ENCODE measurements at places on chromosomes 13 and 19. TPM values are rescaled to one million over a fixed set of nuclear protein-coding genes. Genes with fewer than 3 reads are reported as not detected.

The TIMM13 gene
- total RNA-seq, result 31.8 TPM

The SAFB gene
- total RNA-seq, result 129 TPM

The ALDH16A1 gene
- total RNA-seq, result 37.4 TPM

The ADPRHL1 gene
- total RNA-seq, result 1.6 TPM

The CEACAM7 gene
- not detected for total RNA-seq

The COX6B2 gene
- total RNA-seq, result 0.14 TPM

The LILRA1 gene
- 0.29 TPM for total RNA-seq

GRCh38 chr13:79593641-79594275, 112.8 kb downstream of the NDFIP2 start:
- no peak for DNase-seq
- no peaks in the 10 kb centered on the region for H3K4me1 ChIP-seq
- no peak overlapping the region for H3K4me3 ChIP-seq
- H3K36me3 ChIP-seq, result no peaks in the 10 kb centered on the region

- no peak overlapping the region for H3K27ac ChIP-seq
- DNase-seq, result no peak
- H3K4me1 ChIP-seq, result no peaks in the 10 kb centered on the region
- H3K4me3 ChIP-seq, result no peak overlapping the region
- H3K27me3 ChIP-seq, result peaks cover 6% of the 10 kb centered on the region
Observed at GRCh38 chr13:111407381-111408131, 87.1 kb downstream of the TEX29 start.

DNA sequence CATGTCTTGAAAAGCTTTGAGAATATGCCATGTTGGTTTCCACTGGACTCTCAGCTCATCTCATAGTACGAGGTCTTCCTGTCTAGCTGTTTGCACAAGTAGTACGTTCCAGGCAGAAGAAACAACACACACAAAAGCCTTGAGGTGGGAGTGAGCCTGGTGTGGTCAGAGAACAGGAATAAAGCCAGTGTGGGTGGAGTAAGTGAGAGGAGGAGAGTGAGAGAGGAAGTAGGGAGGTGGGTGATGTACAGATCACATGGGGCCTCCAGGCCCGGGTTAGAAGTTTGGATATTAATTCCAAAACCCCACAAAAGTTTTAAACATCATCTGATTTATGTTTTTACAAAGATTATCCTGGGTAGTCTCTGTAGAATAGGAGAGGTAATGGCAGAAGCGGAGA, 230.6 kb downstream of the MTUS2 start:
- no peak for DNase-seq
- H3K27me3 ChIP-seq, result no peaks in the 10 kb centered on the region
- no peak overlapping the region for H3K27ac ChIP-seq
- no peak overlapping the region for H3K4me3 ChIP-seq
- H3K4me1 ChIP-seq, result no peaks in the 10 kb centered on the region
- H3K36me3 ChIP-seq, result no peaks in the 10 kb centered on the region

- H3K36me3 ChIP-seq, result no peaks in the 10 kb centered on the region
- DNase-seq, result no peak
- no peak within 1 kb of the TSS for H3K4me3 ChIP-seq
- no peaks in the 10 kb centered on the region for H3K4me1 ChIP-seq
- no peak within 1 kb of the TSS for H3K27ac ChIP-seq
Observed at GRCh38 chr13:45200701-45201232, at the start of gene KCTD4. Gene KCTD4, minus strand, starts transcription at chr13:45201045. Its CDS starts 6,478 bp downstream, at chr13:45194567.

DNA sequence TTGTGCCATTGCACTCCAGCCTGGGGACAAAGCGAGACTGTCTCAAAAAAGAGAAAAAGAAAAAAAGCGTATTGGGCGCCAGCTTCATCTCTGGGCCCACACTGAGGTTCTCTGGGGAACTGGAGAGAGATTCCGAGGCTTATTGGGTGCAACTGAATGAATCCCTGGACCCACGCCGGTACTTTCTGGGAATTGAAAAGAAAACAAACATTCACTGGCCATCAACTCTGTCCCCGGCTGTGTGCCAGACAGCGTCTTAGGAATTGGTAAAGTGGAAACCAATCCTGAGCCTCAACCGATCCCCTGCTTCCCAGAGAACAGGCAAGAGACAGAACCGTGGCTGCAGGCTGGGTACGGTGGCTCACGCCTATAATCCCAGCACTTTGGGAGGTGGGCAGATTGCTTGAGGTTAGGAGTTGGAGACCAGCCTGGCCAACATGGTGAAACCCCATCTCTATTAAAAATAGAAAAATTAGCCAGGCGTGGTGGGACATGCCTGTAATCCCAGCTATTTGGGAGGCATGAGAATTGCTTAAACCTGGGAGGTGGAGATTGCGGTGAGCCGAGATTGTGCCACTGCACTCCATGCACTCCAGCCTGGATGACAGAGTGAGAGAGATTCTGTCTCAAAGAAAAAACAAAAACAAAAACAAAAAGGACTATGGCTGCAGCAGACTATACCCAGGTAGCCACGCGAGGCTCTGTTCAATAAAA, 8.6 kb downstream of the ANO8 start:
- no peak for DNase-seq
- H3K36me3 ChIP-seq, result no peaks in the 10 kb centered on the region
- H3K4me1 ChIP-seq, result no peaks in the 10 kb centered on the region
- no peak overlapping the region for H3K27ac ChIP-seq
- no peak overlapping the region for H3K4me3 ChIP-seq
- H3K27me3 ChIP-seq, result peaks cover 12% of the 10 kb centered on the region

DNA sequence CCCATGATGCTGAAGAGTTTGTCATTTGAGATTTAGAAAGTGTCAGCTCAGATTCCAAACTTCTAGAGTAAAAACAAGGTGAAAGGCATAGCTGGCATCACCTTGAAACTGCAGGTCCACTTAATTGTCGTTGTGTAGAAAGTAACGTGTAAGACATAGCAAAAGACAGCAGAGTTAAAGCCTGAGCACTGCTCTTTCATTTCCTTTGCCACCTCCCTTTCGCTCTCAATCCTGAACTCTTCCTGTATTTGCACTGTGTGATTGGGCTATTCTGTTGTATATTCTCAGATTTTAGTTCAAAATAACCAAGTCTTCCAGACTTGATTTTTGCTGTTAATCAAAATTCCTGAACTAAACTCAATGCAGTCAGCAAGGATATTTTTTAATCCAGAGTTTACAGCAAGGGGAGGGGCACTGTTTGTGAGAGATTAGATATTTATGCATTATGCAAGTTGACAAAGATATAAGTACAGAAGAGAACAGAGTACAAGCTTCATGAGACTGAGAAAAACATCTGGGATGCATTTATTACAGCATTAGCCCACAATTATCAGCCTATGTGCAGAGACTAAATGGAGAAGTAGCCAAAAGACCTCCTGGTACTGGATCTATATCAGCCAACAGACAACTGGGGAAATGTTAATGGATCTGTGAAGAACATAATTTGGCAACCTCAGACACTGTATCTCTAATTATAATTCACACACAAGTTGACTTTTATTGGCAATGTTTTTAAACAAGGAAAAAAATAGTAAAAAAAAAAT, 328.6 kb downstream of the SUCLA2 start:
- no peaks in the 10 kb centered on the region for H3K4me1 ChIP-seq
- H3K27me3 ChIP-seq, result no peaks in the 10 kb centered on the region
- no peak overlapping the region for H3K4me3 ChIP-seq
- H3K36me3 ChIP-seq, result no peaks in the 10 kb centered on the region
- peak overlapping the region; percentile 59 for H3K27ac ChIP-seq
- DNase-seq, result no peak

DNA sequence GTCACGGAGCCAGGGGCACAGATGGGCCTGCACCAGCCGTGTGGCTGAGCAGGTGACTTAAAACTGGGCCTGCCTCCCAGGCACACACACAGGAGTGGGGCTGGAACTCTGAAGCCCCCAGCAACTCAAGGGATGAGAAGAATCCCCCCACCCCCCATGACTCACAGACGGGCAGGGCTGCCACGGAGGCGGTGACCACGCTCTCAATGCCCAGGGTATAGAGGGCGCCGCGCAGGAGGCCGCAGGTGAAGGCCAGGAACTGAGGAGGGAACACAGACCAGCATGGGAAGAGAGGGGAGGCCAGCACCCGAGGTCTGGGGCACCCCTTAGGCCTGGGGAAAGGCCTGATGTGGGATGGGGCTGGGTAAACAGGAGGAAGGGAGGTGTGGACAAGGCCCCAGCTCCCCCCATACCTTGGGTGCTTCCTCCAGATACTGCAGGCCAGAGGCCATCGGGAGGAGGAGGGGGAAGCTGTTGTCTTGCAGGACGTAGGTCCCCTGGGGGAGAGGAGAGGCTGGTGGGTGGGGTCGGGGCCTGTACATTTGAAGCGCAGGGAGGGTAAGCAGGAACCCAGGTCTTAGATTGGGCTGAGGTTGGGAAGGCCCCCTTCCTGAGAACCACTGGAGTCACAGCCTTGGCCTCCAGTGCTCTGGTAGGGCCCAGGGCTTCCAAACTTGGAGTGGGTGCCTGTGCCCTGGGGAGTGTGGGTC, 3.1 kb upstream of the NKPD1 start:
- H3K27me3 ChIP-seq, result no peaks in the 10 kb centered on the region
- DNase-seq, result no peak
- no peaks in the 10 kb centered on the region for H3K36me3 ChIP-seq
- no peak overlapping the region for H3K27ac ChIP-seq
- H3K4me1 ChIP-seq, result no peaks in the 10 kb centered on the region

GRCh38 chr19:17865364-17866311, 5.9 kb downstream of the RPL18A start:
- H3K36me3 ChIP-seq, result no peaks in the 10 kb centered on the region
- H3K4me1 ChIP-seq, result peaks cover 4% of the 10 kb centered on the region
- H3K27ac ChIP-seq, result no peak overlapping the region

GRCh38 chr19:36032251-36033104, at the start of gene CLIP3:
Gene CLIP3, minus strand, starts transcription at chr19:36032873. Its CDS starts 516 bp downstream, at chr19:36032357.
- H3K4me3 ChIP-seq, result peak within 1 kb of the TSS; percentile 85
- DNase-seq, result peak; percentile 81
- no peaks in the 10 kb centered on the region for H3K27me3 ChIP-seq
- no peaks in the 10 kb centered on the region for H3K4me1 ChIP-seq

DNA sequence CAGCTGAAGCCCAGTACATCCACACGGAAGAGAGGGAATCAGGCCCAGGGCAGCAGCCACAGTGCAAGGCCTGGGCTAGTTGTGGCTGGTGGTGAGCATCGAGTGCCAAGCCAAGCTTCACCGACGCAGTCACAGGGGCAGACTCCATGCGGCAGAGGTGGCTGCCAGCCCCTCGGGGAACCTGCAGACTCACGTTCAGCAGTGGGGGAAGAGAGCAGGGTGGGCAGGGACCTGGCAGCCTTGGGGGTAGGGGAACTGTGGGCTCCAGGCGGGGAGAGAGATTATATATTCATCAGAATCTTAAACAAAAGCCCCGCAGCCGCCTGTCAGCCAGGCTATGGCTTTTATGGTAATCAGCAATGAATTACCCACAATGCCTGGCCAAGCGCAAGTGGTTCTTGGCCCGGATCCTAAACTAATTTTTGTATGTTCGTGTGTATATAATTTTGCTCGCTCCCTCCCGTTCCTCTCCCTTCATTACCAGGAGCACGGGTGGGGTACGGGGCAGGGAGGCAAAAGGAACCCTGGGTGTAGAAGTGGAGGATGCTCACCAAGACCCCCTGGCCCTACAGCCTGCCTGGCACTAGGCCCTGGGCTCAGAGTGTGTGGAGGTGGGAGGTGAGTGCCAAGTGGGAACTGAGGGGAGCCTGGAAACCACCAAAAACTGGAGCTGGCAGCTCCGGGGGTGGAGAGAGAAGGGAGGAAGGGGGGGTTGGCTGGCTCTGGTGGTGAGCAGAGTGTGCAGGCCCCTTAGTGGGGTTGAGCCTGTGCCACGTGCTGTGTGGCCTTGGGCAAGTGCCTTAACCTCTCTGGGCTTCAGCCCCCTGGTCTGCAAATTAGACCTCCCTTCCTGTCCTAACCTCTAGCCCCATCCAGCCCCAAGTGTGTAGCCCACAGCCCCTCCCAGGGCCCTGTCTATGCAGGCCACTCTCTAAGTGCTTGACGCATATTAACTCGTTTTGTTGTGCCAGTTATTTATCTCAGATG, 31.9 kb downstream of the PTPRS start:
- DNase-seq, result peak; percentile 88
- H3K27ac ChIP-seq, result peak overlapping the region; percentile 78
- no peaks in the 10 kb centered on the region for H3K4me1 ChIP-seq
- H3K4me3 ChIP-seq, result no peak overlapping the region
- no peaks in the 10 kb centered on the region for H3K36me3 ChIP-seq
- no peaks in the 10 kb centered on the region for H3K27me3 ChIP-seq

DNA sequence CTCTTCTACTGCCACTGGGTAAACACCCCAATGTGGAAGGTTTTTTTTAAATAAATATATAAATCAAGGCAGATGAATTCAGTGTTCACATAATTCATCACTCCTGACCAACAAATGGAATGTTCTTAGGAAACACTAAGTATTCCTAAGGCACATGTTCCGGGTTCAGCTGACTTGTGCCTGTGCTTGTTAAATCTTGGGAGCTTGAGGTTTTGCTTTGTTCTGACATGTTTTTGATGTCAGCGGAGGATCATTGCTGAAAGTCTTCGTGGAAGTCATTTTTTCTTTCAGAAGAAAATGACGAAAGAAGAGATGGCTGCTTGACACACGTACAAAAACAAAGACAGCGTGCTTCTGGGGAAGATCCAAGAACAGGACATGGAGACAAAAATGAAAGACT, 185.8 kb downstream of the MZT1 start:
- no peaks in the 10 kb centered on the region for H3K36me3 ChIP-seq
- H3K27me3 ChIP-seq, result no peaks in the 10 kb centered on the region
- H3K4me3 ChIP-seq, result no peak overlapping the region
- DNase-seq, result no peak

DNA sequence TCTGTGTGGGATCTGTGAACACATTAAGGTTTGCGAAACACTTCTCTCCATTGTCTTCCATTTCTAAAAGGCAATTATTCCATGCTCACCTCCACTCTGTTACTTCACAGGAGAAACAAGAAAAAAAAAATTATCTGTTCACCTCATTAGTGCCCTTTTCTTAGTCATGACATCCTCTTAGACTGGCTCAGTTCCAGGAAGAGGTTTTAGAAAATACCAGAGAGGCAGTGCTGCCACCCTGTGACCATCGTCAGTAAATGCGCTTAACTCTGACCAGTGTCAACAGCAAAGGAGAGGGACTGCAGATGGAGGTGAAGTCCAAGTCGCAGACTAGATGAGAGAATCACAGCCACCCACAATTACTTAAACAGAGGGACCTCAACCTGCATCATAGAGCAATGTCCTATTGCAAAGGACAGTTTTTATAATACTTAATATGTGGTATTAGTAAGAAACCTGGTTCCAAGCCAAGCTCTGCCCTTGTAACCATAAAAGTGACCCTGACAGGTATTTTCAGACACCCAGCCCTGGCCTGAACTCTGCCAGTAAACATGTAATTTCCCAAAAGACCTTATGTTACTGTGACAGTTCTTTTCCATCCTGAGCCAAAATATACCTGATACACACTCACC, 19.4 kb downstream of the CEACAM21 start:
- H3K36me3 ChIP-seq, result no peaks in the 10 kb centered on the region
- no peak overlapping the region for H3K27ac ChIP-seq
- DNase-seq, result no peak
- no peaks in the 10 kb centered on the region for H3K4me1 ChIP-seq

DNA sequence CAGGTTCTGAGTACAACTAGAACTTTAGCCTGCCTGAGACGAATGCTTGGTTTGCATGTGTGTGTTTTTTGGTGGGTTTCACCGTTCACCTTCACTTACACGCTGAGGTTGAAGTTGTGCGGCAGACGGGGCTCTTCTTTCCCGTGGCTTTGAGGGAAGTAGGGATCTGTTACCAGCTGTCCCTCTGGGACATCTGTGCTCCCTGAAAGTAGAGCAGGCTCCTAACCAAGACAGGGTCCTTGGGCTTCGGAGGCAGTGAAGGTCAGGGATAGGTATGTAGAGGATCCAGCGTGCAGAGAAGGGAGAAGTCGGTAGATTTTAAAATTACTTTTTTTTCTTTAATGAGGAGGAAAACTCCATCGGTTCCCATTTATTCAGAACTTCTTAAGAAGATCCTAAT, 48.7 kb downstream of the ZNF536 start:
- no peak overlapping the region for H3K27ac ChIP-seq
- no peak overlapping the region for H3K4me3 ChIP-seq
- DNase-seq, result no peak
- no peaks in the 10 kb centered on the region for H3K36me3 ChIP-seq
- H3K27me3 ChIP-seq, result no peaks in the 10 kb centered on the region
